ENCODE measurements at places on chromosomes 7 and 10.

DNA sequence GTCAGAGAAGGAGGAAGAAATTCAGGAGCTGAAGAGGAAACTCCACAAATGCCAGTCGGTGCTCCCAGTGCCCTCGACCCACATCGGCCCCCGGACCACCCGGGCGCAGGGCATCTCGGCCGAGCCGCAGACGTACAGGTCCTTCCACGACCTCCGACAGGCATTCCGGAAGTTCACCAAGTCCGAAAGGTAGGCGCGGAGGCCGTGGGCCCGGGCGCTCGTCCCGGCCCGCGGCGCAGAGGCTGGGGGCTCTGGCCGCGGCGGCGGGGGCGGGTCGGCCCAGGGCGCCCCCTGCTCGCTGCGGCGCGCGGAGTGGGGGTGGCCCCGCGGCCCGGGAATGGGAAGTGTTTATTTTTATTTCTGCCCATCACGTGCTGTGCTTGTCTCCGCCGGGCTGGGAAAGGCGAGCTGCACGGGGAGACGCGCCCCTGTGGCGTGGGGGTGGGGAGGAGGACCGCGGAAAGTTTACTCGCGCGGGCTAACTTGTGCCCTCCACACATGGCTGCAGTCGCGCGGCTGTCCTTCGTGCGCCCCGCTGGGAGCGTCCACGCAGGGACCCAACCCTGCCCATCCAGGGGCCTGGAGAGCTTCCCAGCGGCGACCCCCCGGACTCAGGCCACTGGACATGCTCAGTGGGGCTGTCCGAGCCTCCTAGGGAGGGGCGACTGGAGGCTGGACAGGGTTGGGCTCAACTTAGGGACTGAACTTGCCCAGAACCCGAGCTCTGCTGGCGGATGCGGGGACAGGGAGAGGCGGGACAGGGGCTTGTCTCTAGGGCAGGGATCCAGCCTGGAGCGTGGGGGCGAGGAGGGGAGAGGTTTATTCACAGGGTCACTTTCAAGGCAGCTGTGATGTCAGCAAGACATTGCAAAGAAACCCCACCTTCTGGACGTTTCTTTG lies 82.6 kb upstream of the PRKG1 start:
- no peak for DNase-seq

DNA sequence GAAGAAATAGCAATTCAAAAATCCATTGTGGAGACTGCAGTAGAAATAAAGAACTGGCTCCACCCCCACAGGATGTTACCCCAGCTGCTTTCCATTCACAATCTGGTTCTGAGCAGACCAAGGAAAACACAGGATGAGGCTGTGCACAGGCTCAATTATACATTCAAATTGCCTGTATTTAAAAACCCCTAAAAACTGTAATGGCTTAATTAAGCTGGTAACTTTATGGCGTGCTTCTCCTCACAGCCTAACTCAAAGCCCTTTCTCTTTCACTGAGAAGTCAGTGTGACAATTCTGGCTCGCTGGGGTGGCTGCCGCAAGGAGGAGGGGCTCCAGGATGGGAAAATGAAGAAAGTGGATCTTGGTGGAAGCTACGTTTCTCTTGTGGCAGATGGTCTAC lies 1191.1 kb downstream of the SORCS1 start:
- no peak for DNase-seq

DNA sequence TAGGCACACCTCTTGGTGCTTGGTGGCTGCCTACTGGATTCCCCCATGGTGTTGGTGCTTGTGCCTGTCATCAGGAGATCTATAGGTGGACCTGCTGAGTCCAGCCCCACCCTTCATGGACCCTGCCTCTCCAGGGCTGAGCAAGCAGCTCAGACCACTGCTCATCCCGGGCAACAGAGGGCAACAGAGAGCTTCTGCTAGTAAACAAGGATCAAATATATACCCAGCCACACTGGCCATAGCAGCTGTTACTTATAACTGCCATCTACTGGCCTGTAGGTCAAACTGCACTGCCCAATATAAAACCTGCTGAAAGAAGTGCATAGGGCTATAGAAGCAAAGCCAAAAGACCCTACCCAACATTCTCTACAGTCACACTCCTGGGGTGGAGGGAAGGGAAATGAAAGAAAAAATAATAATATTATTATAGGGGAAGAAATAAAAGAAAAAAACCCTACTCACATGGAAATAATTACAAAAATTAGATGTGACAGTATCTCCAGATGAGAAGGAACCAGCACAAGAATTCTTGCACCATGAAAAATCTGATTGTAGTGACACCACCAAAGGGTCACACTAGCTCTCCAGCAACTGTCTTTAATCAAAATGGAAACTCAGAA lies 54.9 kb upstream of the ZNF800 start:
- DNase-seq: peak; percentile 75

DNA sequence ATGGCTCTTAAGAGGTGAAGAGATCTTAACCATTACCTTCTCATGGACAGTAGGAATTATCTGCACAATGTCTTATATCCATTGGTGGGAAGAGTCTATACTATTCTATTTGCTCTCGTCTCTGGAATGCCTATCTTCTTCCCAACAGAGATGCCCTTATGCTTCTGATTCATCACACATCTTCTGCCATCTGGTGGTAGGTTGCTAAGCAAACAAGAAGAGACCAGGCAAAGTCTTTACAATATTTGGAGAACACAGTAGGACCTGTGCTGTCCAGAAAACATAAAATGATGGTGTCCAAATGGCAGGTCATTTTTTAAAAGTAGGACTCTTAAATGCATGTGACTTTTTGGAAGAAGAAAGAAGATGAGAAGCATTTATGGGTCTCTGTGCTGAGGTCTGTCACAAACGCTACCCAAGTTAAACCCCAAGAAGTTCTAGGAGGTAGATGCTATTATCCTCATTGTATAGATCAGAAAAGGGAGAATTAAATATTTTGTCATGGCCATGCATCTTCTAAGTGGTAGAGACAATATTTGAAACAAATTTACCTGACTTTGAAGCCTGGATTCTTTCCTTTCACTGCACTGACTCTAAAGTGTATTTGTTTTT lies 67.8 kb upstream of the NXPH1 start:
- peak; percentile 2 for DNase-seq

GRCh38 chr7:107700570-107700969 lies 39.9 kb downstream of the SLC26A4 start:
- no peak for DNase-seq

GRCh38 chr10:97907830-97908229 lies 58.2 kb downstream of the GOLGA7B start:
- no peak for DNase-seq

DNA sequence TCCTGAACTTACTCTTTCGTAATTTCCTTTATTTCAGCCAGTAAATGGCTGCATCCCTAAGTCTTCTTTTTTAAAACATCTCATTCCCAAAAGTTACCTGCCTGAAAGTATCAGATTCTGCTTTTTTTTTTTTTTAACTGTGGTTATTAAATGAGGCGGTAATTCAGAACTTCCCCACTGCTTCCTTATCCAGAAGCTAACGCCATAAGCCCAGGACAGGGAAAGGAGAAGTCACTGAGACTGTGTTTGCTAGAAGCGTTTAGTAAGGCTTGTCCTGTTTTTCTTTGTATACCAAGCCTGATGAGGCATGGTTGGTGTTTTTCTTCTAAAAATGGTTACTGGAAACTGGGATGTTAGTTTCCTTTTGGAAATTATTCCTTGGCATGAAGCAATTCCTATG lies 197.8 kb downstream of the CELF2 start:
- DNase-seq: peak; percentile 10

DNA sequence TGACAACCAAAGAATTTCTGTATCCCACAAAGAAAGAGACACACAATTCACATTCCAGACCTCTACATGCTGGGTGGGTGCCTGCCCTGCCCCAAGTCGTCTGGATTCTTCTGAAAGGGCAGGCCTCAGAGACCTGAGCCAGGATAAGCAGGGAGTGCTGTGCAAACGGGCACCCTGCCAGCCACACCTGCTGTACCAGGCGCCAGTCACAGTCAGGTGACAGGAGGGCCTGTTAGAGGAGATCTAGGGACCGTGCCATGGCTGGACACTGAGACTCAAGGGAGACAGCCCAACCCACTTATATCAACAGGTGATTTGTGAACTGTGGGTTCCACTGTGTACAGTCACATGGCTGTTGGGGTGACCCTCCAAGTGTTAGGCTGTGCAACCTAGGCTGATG lies 103.1 kb upstream of the AFAP1L2 start:
- no peak for DNase-seq

- DNase-seq: no peak
Measured at GRCh38 chr7:141649137-141649864, 52.7 kb downstream of the DENND11 start.

GRCh38 chr7:132243463-132243862 lies 332.8 kb downstream of the PLXNA4 start:
- DNase-seq: no peak

DNA sequence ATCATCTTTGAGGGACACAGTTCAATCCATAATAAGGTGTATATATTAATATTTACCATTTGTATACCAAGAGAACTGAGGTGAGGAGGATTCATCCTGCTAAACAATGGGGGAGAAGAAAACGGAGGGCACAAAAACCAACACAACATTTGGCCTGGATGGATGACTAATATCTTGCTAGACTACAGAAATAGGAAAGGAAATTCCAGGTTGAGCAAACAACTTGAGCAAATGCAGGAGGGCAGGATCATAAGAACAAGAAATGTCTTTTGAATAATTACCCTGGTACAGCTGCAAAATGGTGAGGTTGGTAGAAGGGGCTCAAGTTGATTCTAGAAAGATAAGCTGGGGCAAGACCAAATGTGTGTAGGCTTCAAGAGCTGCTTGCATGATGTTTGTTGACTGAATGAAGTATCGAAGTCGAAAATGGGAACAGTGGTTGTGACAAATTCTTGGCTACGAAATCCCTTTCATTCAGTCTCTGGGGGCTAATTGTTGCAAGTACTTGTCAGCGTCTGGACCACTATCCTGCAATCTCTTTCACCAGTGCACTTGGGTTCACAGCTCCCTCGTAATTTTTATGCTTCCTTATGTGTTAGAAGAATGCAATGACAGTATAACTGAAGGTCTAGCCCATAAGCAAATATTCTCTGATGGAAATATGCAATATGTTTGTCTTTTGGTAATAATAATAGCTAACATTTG lies 176.2 kb downstream of the PTEN start:
- no peak for DNase-seq

DNA sequence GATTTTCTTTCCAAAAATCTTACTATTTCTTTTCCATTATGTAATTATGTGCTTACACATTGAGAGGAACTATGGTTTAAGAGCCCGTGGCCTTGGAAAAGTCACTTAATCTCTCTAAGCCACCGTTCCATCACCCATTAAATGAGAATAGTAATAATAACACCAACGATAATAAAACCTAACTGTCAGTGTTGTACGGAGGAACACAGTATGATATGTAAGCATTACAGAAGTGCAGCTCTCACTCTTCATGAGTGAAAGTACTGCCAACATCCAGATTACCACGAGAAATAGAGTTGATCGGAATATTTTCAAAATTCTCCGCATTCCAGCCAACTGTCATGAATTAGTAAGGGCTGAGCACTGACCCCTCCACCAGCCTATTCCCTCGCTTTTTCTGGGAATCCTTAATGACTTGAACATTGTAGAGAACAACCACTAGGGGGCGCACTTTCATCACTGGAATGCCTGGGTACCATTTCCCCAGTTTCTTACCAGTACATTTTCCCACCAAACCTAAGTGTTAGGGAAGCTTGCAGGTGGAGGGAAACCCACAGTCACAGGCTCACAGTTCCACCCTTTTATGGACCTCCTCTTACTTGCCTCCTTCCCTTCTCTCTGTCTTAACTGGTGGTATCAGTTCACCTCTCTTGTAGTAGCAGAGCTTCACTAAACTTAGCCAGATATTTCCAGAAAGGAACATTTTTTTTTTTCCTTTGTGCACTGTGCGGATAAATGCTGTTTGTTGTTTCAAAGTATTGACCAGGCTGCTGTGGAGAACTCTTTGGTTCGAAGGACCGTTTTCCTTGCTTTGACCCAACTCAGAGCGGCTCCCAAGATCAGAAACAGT lies 27.8 kb downstream of the NKX2-3 start:
- peak; percentile 26 for DNase-seq

GRCh38 chr10:68666280-68666760 lies 54.7 kb upstream of the CCAR1 start:
- DNase-seq: no peak

GRCh38 chr10:110786172-110786571 lies 85.6 kb upstream of the PDCD4 start:
- no peak for DNase-seq

DNA sequence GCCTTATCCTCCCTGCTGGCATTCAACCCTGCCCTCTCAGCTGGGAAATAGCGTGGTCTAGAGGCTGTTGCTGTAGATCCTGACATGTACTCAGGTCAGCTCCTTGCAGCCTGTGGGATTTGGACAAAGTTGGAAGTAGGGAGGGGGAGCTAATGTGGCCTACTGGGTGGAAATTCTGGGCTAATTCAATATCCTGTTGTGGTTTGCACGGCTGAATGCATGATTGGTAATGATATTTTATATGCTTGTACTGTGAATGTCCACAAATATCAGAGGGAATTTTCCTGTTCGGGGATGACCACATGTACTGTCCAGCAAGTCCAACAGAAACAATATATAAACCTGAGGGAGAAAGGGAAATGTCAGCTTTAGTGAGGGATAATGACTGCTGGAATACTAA lies 22.1 kb upstream of the NPVF start:
- DNase-seq: no peak

DNA sequence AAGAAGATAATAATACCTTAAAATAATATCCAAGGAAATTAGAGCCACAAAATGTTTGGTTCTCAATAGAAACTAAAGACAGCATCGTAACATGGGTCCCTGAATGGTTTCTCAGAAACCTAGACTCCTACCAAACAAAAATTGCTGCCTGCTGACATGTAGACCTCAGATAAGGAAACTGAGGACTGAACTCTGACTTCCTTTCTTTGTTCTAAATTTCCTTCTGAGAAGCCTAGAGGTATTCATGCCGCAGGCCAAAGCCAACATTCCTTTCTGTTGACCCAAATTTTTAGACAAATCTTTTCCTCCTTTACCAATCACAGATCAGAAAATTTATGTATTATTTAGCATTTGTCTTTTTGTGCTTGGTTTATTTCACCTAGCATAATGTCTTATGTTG lies 816.7 kb upstream of the PHF14 start:
- DNase-seq: no peak

DNA sequence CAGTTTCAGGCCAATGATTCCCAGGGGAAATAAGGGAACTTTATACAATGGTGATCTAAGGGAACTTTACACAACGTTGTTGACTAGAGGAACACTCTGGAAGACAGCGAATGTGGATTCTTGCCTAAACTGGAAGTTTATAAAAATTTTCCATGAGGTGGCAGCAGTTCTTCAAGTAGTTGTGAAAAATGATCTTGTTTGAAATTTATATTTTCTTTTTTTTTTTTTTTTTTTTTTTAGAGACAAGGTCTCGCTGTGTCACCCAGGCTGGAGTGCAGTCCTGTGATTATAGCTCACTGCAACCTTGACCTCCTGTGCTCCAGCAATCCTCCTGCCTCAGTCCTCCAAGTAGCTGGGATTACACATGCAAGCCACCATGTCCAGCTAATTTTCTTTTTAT lies 32.1 kb upstream of the GTF2I start:
- peak; percentile 18 for DNase-seq

Data from AML-193 (cell line).